NT2/D1 (cell line): ENCODE measurements at places on chromosomes 11 and 22.

DNA sequence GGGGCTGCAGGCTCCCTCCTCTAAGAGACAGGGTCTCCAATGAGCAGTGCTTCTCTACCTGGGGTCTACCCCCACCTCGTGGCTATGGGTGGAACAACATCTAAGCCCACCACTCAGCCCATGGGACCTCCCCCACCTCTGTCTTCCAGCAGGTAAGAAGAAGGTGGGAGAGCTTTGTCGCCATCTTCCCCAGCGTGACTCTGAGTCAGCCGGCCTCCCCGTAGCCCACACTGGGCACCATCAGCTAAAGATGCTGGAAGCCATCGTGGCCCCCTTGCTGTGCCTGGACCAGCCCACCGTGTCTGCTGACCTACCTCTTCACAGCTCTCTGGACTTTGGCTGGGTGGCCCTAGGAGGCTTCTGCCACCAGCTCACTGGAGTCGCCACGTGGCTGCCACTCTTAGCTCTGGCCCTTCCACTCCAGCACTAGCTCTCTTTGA, 944 bp downstream of the C11orf86 start:
- peak; percentile 72 for DNase-seq

DNA sequence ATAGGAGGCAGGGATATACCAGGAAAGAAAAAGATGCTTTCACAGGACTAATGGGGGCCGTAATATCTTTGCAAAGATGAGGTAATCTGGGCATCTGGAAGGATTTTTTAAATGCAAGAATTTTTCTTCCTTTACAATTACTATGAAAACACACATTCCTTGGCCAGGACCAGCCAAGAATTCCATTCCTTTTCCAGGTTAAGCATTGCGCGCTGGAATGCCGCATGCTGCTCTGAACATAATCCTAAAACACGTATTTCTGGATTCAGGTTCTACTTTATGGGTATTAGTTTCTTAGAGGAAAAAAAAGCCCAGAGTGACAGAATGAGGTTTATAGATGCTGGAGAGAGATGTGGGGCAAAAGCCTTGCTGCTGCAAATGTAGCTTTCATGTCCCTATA, 99.4 kb upstream of the SORL1-AS1 start:
- DNase-seq: no peak

DNA sequence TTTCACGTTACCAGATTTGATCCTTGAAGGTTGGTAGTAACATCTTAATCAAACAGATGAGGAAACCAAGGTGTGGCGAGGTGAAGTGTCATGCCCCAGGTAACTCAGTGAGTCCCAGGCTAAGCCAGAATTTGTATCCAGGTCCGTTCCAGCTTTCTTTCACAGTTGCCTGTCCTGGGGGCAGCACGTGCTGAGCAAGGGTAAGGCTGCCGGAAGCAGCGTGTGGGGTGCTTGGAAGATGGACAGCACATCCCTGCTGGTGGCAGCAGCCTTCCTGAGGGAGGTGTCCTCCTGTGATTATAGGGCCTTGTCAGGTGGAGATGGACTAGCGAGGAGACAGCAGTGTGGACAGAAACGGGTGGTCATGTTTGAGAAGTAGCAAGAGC, 50.9 kb downstream of the TRIOBP start:
- no peak for DNase-seq

DNA sequence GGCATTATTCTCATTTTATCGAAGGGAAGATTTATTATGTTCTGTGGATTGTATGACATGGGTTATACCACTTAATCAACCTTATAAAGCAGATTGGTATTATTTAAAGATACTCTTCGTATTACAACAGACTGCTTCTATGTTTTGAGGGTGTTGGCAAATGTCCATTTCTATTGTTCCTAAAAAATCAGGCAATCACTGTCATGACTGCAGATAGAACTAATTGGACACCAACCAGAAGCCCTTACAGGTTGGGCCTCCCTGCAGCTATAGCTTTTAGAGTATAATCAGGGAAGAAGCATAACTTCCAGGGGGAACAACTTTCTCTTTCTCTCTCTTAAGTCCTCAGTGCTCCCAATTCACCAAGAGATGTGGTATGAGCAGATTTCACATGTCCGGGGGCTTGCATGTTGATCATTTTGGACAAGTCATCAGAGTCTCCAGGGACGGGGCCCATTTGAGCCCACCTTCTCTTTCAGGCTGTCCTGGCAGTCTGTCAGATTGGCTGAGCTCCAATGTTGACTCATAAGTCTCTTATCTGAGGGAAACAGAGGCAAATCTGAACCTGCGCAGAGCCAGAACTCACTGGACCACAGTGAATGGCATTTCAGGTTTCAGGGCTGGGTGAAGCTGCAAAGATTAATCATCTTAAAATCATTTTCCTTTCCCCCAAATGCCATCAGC, 264.0 kb upstream of the CCDC90B start:
- DNase-seq: no peak

DNA sequence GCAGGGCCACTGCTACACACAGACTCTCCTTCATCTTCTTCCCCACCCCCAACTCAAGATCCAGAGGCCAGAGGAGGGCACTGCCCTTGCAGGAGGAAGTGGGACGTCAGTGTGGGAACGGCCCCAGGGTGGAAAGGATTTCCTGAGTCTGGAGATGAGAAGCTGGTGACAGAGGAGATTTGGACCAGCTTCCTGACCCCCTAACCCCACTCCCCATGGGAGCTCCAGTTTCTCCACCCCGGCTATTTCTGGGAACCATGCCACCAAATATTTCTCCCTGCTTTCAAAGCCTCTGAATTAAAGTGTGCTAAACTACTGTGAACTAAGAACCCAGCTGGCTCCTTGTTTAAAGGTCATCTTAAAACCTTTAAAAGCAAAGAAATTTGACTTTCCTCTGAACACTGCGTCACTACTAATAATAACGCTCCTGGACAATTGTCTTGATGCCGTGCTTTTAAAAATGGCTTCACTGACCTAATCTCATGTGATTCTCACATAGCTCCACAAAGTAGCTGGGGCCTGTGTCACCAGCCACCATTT, 46.6 kb downstream of the CWC15 start:
- DNase-seq: peak; percentile 23

GRCh38 chr22:36937319-36938027, 24.0 kb downstream of the CSF2RB start:
- no peak for DNase-seq

DNA sequence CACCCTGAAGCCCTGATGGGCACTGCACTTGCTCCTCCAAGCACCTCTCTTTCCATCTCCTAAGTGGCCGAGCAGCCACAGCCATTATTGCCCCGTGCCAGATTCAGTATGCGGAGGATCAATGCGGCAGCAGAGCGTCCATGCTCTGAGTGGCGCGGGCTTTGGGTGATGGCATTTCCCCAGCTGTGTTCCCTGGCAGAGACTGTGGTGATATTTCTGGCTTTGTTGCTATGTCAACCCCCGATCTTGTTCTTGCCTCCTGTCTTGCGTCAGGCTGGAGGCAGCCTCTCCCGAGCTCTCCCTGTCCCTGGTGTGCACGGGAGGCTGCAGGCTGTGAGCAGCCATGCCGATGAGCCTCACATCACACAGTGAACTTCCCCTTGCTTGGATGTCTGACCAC, 1018.6 kb downstream of the TBC1D22A start:
- no peak for DNase-seq

DNA sequence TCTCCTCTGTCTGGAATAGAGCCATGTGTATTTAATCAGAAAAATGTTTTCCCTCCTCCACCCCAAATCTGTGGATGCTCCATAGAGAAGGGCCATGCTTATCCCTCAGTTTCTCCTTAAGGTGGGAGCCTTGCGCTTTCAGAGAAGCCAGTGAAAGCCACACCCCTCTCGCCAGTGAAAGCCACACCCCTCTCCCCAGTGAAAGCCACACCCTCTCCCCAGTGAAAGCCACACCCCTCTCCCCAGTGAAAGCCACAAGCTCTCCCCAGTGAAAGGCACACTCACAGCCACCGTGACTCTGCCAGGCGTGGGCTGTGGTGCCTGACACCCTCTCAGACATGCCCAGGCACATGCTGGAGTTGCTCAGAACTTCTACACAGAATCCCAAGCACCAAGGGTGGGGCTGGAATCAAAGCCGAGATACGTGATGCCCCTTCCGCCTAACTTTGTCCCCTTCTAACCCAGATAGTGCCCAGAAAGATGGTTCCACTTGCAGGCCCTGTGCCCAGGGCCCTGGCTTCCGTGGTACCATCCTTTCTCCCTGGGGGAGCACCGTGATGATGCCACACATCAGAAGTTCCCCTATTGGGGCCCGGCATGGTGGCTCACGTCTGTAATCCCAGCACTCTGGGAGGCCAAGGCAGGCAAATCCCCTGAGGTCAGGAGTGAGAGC, 16.5 kb upstream of the PRR5 start:
- DNase-seq: peak; percentile 58

- no peak for DNase-seq
Observed at GRCh38 chr22:24094966-24095365, 83.9 kb downstream of the CABIN1 start.

GRCh38 chr22:45975164-45976161, 1.5 kb downstream of the WNT7B start:
- DNase-seq: no peak

DNA sequence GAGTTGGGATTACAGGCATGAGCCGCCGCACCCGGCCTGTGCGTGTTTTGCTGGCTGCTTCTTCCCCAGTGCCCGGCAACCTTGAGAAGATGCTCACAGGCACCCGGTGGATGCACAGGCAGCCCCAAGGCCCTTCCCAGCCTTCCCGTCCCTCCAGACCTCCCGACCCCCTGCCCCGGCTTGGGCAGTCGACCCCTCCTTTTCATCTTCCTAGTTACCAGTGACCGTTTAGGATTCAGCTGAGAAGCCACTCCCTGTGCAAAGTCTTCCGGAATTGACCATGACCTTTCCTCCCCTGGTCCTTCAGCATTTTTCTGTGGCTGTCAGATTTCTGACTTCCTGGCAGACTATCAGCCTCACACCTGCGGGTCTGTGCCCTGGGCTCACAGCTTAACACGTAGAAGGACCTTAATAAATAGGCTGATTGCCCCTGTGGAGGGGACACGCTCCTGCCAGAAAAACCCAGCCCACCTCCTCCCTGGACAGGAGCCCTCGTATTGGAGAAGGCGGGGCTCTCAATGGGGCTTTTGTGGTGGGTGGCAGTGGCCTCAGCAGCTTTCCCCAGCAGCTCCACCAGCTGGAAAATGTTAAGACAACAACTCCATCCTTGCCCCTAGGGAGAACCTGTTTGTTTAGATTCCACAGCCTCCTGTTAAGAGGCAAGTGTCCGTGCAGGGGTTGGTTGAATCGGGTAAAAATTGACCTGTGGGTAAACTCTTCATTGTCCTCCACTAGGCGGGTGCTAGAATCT, 10.4 kb upstream of the ANO1 start:
- DNase-seq: no peak

GRCh38 chr11:64229744-64230170, 591 bp upstream of the DNAJC4 start:
- no peak for DNase-seq

- DNase-seq: no peak
Observed at GRCh38 chr11:67178421-67178820, 59.4 kb downstream of the KDM2A start.

- no peak for DNase-seq
Observed at GRCh38 chr11:17476317-17477083, at the start of gene ABCC8. Gene ABCC8 (minus strand): TSS chr11:17476845. CDS start chr11:17476776, 69 bp downstream.

DNA sequence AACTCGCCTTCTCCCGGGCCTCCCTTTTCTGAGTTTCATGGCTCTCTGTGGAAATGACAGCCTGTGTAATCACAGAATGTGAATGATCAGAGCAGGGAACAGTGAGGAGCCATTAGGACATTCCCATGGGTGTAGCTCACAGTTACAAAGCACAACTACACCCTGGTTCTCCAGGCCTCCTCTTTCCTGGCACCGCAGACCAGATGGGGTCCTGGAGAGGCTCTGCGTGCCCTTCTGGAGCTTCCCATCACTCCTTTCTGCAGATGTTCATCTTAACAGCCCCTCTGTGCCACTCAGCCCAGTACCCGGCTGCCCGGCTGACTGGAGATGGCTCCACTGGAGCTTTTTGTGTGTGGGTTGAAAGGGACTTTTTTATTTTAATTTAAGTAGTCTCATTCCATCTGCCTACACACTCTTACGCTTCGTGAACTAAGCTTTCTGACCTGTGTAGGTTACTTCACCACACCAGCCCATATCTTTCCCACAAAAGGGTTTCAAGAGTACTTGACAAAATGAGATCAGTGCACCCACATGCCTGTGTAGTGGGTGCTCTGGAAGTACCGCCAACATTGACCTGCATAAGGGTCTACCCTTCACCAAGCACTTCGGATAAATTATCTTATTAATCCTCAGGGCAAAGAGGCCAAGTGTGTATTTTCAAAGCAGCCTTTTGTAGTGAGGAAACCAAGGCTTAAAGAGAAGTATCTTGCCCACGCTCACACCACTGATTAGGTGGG, 29.8 kb downstream of the SREBF2 start:
- DNase-seq: no peak

GRCh38 chr11:109236696-109237095, 185.3 kb upstream of the C11orf87 start:
- DNase-seq: no peak

DNA sequence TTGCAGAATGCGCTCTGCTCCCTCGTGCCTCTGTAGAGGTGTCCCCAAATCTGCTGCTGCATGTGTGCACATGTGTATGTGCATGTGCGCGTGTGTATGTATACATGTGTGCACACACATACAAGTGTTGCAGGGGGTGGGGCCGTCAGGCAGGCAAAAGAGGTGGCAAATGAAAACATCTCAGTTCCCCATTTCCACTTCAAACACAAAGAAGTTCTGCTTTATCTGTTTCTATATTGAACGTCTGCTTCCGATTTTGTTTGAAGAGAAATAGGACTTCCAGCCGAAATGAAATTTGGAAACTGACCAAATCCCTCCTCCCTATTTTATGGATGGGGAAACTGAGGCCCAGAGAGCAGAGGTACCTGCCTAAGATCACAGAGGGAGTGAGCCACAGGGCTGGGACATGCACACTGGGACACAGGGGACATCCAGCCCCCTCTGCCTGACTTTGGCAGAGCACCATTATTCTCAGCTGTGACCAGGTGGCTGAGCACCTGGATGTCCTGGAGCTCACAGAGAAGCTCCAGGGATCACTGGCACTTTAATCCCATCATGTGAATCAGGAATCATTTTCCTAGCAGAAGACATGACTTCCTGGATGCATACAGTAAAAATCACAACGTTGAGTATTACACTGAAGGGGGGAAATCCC, 41.2 kb upstream of the ALX4 start:
- no peak for DNase-seq
